ENCODE measurements at places on chromosomes 11 and 22. TPM values are rescaled to one million over a fixed set of nuclear protein-coding genes. Genes with fewer than 3 reads are reported as not detected.

The MMP10 gene
- not detected for total RNA-seq

The ADM2 gene
- total RNA-seq, result 0.03 TPM

The TSGA10IP gene
- not detected for total RNA-seq

The CALCA gene
- not detected for total RNA-seq

The HBG1 gene
- not detected for total RNA-seq

The OR8A1 gene
- not detected for total RNA-seq

The UBQLN3 gene
- total RNA-seq, result not detected

The MISFA gene
- 6.4 TPM for total RNA-seq

The FZD4 gene
- total RNA-seq, result 1.9 TPM

The GAL gene
- total RNA-seq, result 8.3 TPM

The ZNRF3 gene
- 2.8 TPM for total RNA-seq

The NEFH gene
- total RNA-seq, result not detected

GRCh38 chr11:20132667-20133039 is 27.6 kb downstream of the DBX1 start:
- no peak for DNase-seq

DNA sequence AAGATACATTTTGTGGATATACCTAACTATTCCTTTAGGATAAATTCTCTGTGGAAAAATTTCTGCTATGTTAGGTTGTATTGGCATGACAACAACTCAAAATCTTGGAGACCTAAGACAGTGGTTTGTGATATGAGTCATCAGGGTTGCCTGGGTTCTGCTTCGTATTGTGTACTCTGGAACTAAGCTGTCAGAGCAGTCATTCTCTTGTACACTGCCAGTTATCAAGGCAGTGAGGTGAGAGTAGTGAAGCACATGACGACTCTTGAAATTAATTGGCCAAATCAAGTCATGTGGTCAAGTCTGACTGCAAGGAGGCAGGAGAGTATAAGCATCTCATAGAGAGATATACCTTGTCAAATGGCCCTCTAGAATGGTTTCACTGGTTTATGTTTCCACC is 104.4 kb downstream of the FANCF start:
- peak; percentile 36 for DNase-seq

DNA sequence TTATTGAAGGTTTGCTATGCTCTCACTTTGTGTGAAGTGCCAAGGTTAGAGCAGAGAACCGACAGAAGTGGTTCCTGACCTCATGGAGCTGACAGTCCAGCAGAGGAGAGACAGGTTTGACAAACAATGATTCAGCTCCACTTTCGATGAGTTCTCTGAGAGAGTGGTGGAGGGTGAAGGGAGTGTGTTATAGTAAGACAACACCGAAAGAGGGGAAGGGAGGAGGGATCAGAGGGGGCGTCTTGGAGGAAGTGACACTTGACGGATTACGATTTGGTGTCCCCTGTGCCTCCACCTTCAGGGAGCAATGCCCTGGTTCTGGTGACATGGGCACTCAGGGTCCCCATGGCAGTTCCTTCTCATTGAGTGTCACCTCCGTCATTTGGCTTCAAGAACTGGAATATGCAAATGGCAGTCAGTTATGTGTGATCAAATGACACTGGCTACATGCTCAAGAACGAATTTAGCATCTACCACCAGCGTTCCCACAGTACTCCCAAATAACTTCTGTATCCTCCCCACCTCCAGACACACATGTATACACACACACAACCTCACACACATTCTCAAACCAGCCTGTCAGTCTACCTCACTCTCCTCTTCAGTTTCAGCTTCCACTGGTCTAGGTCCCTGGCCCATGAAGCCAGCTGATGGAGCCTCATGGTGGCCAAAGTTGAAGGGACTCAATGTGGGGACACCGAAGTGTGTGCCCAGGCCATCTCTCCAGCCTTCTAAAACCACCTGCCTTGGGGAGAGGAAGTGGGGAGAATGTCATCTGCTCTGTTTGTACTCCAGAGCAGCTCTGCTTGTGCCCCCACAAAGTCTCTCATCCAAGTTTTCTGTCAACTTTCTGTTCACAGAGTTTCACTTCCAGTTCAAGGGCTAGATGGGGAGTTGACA is 31.4 kb upstream of the NUP160 start:
- DNase-seq, result no peak

GRCh38 chr22:46791201-46791731 is 28.8 kb downstream of the TBC1D22A start:
- DNase-seq, result peak; percentile 79

DNA sequence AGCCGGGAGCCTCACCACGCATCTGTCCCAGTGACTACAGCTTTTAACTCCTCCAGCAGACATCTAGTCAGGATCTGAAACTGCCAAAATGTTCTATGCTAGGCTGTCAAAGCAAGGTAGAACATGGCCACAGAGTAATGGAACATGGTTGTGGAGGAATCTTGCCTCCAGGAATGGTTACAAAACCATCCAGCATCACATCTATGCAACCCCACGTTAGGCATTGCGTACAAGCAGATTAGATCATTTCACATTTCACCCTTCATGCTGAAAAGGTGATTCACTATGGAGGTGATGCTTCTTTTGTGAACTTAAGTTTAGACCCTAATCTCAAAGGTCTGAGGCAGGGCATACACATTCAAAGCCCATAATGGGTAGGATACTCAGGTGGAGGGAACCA is 103.0 kb downstream of the PARVA start:
- no peak for DNase-seq

DNA sequence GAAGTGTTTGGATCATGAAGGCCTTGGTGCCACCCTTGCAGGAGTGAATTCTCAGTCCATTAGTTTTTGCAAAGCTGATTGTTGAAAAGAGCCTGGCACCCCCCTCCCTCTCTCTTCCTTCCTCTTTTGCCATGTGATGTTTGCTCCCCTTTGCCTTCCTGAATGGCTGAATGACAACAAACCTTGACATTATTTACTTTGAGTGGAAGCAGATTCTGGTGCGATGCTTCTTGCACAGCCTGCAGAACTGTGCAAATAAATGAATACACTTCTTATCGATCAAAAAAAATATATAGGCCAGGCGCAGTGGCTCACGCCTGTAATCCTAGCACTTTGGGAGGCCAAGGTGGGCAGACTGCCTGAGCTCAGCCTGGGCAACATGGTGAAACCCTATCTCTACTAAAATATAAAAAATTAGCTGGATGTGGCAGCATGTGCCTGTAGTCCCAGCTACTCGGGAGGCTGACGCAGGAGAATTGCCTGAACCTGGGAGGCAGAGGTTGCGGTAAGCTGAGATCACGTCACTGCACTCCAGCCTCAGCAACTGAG is 2.0 kb upstream of the NARS2 start:
- DNase-seq, result no peak

DNA sequence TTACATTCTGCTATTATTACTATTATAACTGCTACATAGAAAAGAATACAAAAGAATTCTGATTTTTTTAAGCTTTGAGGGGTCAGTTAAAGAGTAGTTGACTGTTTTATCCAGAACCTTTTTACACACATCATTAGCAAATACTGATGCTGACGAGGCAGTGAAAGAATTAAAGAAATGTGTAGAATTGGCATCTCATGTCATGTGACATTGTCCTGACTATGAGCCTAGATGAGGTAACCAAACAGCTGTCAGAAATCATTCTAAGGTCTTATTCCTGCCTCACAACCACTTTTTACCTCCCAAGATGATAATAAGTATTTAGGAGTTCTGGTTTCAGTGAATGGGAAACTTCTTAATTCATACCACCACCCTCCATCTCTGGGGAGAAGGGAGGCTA is 121.0 kb downstream of the SLC1A2 start:
- no peak for DNase-seq

DNA sequence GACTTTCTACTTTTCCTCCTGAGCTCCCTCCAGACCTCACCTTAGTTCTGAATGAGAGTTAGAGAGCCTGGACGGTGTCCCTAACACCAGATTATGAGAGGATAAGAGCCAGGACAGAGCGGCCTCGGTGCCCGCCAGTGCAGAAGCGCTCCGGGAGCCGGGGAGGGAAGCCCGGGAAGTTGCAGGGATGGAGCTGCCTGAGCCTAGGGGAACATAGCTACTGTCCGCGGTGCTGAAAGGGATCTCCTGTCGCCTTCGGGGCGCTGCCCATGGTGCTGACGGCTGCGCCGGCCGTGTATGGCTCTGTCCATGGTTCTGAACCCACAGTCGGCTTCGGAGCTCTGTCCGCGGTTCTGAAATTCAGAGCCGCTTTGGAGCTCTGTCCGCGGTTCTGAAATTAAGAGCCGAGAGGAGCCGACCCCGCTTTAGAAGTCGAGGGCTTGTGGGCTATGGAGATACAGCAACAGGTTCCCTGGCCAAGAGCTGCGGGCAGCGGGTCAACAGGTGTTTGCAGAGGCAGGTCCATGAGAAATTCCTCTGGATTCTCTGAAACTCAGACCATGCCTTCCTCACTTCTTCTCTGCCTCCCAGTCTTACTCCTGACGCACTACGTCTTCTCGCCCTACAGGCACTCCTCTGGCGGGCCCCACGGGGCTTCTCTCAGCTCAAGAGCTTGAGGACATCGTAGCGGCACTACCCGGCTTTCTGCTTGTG is 814 bp downstream of the NPAS4 start:
- peak; percentile 87 for DNase-seq

GRCh38 chr11:59158206-59159068 is 13.5 kb upstream of the DTX4 start:
- peak; percentile 62 for DNase-seq

DNA sequence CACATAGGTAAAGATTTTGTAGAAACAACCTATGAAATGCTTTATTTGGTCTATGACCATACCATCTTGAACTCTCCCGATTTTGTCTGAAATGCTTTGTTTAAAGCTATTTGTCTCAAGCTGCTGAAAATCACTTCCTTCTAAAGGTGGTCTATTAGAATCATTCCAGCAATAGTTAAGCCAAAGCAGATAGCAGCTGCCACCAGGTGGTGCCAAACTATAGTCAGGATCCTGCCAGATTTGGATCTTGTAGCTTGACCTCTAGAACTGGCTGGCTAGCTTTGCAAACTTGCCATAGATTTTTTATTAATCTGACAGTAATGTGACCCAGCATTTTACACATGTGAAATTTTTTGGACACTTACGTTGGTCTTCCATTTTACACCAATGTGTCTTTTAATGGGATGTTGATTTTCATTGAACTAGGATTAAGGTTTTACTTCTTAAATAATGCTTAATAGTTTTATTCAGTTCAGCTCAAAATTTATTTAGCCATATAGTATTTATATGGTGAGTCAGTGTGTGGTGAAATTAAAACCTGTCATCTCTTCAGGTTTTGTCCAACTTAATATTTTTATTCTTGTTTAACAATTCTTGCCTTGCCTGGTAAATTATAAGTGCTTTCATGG is 19.7 kb downstream of the CTR9 start:
- peak; percentile 27 for DNase-seq

GRCh38 chr11:127118811-127119210 is 118.2 kb upstream of the KIRREL3 start:
- no peak for DNase-seq

DNA sequence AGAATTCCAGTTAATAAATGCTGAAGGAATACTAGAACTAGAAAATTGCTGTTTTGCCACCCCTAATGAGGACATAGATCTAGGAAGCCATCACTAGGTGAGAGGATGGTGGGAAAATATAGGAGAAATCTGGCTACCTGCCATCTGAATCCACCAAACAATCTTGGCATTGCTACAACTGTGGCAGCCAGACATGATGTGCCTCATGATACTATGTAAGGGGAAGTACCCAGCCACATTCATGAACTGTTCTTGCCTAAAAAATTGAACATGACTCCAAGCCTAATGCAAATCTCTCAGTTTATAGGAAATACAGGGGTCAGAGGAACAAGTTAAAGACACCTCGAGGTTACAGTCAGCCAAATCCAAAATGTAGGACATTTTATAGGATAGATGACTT is 72.8 kb downstream of the SFI1 start:
- no peak for DNase-seq

- no peak for DNase-seq
Observed at GRCh38 chr11:821512-822371, 3.0 kb downstream of the PNPLA2 start.

GRCh38 chr11:21588754-21589153 is 604.1 kb upstream of the ANO5 start:
- no peak for DNase-seq

- DNase-seq, result no peak
Observed at GRCh38 chr22:24160546-24160945, 20.7 kb upstream of the SUSD2 start.

- DNase-seq, result no peak
Observed at GRCh38 chr22:33492210-33492651, 428.0 kb downstream of the LARGE1 start.

DNA sequence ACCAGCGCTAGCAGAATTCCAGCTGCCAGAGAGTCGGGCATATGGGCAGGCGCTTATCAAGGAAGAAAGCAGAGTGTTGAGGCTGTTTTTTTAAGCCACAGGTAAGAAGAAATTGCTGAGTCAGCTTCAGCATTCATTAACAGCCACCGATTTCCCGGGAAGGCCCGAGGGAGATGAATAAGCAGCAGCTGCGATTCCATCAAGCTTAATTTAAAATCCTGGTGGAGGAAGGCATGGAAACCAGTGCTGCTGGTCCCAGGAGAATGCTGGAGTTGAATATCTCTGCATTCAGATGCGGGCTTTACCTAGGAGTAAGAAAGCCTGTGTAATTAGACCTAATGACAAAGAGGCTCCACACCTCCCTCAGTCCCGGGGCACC is 168.8 kb downstream of the BRD1 start:
- DNase-seq, result no peak

- DNase-seq, result no peak
Observed at GRCh38 chr11:128892866-128893565, 1.9 kb downstream of the KCNJ5 start.

- DNase-seq, result no peak
Observed at GRCh38 chr11:69862797-69863543, 43.8 kb upstream of the FGF3 start.

DNA sequence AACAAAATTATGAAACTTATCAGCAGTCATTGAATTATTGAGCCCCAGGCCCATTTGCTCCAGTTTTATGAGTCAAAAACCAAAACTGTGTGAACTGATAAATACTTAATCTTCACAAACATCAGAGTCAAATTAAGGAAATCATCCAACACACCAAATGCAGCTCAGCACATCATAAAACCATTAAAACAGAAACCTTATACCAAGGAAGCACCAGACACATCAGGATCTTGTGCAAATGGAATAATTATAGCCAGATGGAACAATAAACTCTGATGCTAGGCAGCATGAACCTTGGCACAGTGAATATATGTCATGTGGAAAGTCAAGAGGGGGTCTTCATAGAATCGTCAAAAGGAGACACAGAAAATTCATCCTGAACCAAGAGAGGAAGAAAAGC is 410.7 kb upstream of the API5 start:
- no peak for DNase-seq

DNA sequence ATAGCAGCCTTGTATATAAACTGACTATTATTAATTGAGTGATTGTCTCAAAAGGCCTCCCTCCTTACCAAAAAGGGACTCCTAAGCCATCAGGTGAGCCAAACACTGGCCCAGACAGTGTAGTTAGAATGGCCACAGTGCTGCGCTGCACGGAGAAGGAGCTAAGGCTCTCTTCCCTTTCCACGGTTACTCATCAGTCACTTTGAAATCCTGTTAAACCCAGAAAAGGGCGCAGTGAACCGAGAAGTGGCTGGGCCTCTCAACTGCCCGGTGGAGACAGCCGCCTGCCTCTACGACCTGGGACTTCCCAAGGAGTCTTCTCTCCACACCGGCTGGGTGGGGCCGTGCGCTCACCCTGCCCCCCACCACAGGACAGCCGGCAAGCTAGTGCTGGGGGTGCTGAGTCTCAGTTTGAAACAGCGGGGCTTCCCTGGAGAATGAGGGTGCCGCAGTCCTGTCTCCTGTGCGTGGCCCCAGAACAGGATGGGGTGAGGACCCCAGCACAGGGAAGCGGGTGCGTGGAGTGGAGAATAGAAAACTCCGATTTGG is 1.3 kb downstream of the MYH9 start:
- DNase-seq, result no peak
